ENCODE measurements at places on chromosomes 7 and 10.

- no peak for DNase-seq
Measured at GRCh38 chr7:36627836-36628235, 96.5 kb downstream of the AOAH start.

DNA sequence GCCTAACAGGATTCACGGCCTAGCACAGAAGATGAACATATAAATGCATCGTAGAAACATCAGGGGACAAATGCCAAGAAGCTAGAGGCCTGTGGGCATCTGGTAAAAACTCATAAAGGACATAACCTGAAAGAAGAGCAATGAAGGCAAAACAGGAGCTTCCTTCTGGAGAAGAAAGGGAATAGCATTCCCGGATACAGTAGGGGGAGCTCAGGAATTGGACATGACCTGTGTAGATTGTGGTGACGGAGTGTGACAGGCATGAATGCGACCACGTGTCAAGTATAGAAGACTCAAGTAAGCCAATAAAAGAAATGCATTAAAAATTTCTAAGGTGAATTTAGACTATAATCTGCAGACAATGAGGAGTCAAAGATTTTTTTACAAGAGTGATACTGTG lies 270.1 kb downstream of the AGMO start:
- peak; percentile 7 for DNase-seq

DNA sequence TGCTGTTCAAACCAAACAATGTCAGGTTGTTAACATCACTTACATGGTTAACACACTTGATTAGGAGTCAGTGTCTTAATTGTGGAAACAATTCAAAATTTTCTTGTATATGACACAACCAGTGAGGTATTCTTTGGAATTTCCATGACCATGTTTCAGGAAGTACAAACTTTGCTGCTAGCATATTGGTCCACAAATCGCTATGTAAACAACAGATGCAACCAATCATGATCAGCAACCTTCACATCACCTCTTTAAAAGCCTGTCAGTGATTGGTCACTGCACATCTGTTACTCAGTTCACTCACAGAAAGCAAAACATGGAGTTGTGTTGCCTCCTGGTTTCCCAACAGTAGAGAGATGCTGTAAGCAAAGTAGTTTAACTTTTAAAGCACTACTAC lies 108.9 kb upstream of the FAM3C start:
- no peak for DNase-seq

- no peak for DNase-seq
Measured at GRCh38 chr7:70678621-70679251, 453.2 kb upstream of the GALNT17 start.

DNA sequence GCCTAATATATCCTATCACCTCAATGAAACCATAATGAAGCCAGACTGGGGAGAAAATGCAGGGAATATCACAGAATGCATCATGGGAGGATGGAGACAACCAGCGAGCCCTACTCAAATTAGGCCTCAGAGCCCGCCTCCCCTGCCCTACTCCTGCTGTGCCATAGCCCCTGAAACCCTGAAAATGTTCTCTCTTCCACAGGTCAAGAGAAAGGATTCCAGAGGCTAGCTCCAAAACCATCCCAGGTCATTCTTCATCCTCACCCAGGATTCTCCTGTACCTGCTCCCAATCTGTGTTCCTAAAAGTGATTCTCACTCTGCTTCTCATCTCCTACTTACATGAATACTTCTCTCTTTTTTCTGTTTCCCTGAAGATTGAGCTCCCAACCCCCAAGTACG lies 31.5 kb downstream of the PRSS2 start:
- no peak for DNase-seq

- DNase-seq: peak; percentile 37
Measured at GRCh38 chr7:158322616-158323530, 264.8 kb downstream of the PTPRN2 start.

DNA sequence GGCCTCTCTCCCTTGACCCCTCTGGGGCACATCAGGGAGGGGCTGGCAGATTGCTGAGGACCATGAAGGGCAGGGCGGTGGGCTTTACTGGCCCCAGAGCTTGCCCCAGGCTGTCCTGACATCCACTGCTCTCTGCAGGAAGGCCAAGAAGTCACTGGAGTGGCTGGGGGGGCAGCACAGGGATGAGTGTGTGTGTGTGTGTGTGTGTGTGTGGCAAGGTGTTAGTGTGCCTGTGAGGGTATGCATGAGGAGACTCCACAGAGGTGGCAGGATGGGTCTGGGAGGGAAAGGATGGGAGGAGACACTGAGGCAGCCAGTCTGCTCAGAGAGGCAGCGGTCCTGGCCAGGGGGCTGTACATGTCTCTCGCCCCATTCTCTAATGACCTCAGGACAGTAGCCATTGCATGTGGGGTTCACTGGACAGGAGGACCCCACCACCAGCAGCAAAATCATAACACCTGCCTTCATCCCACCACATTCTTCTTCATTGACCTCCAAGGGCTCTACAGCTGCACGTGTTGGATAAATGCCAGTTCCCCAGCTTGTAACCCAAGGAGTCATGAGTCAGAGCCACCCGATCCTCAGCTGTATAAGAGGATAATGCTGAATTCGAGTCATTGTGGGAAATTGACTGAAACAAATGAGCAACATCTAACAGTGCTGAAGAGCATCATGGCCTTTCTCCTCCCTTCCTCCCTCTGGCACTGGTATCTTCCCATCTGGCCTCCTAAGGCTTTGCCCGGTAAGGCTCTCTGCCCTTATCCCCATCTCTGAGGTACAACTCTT lies 720.5 kb downstream of the GRID1 start:
- no peak for DNase-seq

GRCh38 chr7:88826222-88826621 lies 30.7 kb upstream of the TEX47 start:
- no peak for DNase-seq

- no peak for DNase-seq
Measured at GRCh38 chr10:48233559-48234005, 40.9 kb downstream of the FRMPD2 start.

DNA sequence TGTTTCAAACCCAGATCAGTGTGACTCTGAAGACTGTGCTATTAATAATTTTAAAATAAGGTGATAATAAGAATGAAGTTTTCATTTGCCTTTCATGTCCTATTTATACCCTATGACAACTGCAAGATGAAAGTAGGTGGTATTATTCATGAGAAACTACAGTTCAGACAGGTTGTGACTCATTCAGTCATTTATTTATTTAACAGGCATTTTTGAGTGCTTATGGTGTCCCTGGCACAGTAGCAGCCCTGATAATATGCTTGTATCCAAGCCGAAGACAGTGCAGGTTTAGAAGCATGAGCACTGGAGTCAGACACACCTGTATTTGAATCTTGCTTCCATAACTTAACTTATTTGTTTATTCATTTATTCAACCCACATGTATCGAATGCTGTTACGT lies 87.1 kb downstream of the FZD1 start:
- no peak for DNase-seq

DNA sequence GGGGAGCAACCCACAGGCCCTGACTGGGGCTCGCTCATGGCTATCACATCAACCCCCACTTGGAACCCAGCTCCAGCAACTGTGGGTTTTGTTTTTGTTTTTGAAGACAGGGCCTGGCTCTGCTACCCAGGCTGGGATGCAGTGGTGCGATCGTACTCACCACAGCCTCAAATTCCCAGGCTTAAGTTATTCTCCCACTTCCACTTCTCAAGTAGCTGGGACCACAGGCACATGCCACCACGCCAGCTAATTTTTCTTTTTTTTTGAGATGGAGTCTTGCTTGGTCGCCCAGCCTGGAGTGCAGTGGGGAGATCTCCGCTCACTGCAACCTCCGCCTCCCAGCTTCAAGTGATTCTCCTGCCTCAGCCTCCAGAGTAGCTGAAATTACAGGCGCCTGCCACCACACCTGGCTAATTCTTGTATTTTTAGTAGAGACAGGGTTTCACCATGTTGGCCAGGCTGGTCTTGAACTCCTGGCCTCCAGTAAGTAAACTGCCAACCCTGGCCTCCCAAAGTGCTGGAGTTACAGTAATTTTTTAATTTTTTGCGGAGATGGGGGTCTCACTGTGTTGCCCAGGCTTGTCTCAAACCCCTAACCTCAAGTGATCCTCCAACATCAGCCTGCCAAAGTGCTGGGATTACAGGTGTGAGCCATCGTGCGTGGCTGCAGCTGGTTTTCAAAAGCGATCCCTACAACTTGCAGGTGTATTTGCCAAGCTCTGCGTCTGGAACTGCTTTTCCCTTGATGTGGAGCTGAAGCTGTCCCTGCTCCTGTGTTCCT lies 228.7 kb downstream of the SKIDA1 start:
- DNase-seq: peak; percentile 31

- DNase-seq: peak; percentile 90
Measured at GRCh38 chr7:108002726-108003598, at the start of gene LAMB1. Gene LAMB1 (minus strand): TSS chr7:108003161. CDS start chr7:108002885, 276 bp downstream.

- DNase-seq: no peak
Measured at GRCh38 chr10:84196083-84196482, 1.7 kb downstream of the CDHR1 start.

DNA sequence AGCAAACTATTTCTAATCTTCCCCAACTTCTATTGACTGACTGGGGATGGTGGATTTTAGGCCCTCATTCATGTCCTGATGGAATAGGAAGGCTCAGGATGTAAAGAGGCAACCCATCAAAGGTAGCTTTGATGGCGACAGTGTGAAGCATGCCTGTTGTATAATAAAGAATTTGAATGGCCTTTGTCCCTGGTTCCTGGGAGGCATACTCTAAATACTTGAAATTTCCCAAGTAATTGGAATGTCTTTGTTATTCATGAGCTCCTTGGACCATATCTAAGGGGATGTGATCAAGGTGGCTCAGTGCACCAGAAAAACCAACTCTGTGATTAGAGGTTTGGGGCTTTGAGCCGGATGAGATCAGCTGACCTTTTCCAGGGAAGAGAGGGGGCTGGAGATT lies 264.5 kb upstream of the NEBL start:
- DNase-seq: peak; percentile 84

All from neural progenitor cell (in vitro differentiated cells).